ENCODE measurements at places on chromosomes 7 and 10.
A peak's percentile ranks its signal among the peaks of the same experiment; 100 is the strongest.

DNA sequence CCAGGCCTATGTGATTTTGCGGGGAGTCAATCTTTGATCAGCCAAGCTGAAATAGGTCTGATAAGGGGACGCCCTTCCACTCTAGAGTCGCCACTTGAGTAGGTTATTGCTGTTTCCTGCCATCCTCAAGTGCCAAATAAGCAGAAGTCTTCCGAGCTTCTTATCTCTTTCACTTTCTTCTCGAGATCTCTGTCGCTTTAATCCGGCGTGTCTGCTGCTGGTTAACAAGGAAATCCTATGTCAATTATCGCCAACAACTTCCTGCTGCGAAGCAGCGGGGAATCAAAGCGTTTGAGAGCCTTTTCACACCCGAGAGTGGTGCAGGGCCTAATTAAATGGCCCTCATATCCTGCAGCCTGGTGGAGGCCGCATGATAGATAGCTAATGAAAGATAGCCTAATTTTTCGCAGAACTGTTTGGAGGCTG lies 215.9 kb downstream of the RAB11FIP2 start:
- DNase-seq = no peak

GRCh38 chr7:151255390-151255789 lies 6.9 kb upstream of the SMARCD3 start:
- no peak for DNase-seq

- peak; percentile 39 for DNase-seq
These were observed 3.4 kb upstream of the MUC12 start for GRCh38 chr7:100965723-100966541.

DNA sequence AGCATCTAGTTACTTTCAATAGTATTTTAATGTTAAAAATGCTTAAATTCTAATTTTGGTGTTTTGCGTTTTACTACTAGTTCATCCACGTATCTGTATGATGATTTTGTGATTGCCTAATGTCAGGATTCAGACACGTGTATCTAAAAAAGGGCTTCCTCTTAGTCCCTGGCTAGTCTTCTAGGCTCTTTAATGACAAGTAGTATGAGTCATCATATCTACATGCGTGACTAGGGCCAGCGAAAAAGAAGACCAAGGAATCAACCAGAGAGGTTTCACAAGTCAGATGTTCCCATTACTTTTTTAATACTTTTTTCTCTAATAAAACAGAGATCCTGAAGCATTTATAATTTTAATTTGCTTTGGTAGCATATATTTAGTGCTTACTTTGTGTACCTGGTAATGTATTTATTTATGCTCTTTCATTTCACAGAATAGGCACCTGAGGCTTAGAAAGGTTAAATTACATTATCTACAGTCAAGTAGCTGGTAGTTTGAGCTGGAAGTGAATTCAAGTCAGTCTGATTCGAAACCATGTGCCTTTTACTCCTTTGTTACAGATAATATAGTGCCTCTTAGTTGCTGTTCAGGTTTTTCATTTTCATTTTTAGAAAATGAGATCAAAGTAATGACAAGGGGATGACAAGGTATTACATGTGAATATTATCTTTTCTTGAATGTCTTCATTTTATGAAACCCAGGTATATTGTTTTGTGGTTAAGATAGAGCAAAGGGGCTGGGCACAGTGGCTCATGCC lies 140.3 kb downstream of the FOXP2 start:
- peak; percentile 68 for DNase-seq

DNA sequence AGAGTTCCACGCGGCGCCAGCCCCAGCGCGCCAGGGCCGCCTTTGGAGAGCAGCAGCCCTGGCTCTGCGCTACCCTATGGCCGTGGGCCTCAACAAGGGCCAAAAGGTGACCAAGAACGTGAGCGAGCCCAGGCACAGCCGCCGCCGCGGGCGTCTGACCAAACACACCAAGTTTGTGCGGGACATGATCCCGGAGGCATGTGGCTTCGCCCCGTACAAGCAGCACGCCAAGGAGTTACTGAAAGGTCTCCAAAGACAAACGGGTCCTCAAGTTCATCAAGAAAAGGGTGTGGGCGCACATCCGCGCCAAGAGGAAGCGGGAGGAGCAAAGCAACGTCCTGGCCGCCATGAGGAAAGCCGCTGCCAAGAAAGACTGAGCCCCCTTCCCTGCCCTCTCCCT lies 144.1 kb downstream of the SRPK2 start:
- no peak for DNase-seq

DNA sequence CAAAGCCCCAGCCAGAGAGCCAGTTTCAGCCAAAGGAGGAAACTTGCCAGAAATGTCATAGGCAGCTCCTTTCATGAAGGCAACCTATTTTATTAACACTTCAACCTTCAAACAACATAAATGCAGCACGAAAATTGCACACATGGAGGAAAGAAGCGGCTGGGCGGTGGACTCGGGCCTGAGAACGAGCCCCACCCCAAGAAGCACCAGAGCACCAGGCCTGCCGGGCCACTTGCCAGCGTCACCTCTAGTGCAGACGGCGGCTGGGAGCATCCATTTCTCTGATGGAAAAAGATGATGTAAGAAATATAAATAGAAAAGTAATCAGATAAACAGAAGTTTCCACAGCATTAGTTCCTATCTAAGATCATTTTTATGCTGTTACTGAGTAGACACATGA lies 100.0 kb downstream of the TCERG1L start:
- no peak for DNase-seq

- peak; percentile 52 for DNase-seq
These were observed 20.9 kb upstream of the CYP26C1 start for GRCh38 chr10:93039721-93040120.

GRCh38 chr7:28989211-28989980 lies 31.3 kb upstream of the TRIL start:
- DNase-seq = no peak

DNA sequence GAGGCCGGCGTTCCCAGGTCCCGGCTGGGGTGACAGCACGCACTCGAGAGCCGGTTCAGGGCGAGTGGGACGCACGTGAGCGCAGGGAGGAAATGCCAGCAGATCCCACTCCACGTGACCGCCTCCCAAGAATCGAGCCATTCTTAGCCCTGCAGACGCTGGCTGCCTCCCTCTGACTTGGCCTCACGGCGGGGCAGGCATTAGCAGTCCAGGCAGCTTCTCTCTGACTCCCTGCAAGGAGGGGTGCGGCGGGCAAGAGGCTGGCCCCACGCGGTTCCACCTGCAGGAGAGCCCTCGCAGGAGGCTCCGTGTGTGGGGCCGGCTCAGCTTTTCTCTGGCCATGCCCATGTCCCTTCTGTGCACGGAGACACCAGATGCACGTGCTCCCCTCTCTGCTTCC lies 10.1 kb downstream of the GPR146 start:
- DNase-seq = no peak

DNA sequence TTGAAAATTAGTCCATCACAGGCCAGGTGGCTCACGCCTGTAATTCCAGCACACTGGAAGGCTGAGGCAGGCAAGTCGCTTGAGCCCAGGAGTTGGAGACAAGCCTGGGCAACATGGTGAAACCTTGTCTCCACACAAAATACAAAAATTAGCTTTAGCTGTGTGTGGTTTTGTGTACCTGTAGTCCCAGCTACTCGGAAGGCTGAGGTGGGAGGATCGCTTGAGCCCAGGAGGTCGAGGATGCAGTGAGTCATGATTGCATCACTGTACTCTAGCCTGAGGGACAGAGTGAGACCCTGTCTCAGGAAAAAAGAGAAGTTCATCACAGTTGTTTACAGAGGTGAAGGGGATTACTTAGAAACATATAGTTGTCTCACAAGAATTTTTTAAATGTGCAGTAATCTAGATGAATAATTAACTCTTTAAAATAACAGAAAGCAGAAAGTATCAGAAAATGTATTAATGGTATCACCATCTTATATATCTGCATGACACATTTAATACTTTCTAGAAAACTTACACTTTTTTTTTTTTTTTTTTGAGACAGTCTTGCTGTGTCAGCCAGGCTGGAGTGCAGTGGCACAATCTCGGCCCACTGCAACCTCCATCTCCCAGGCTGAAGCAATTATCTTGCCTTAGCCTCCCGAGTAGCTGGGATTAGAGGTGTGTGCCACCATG lies 8.9 kb downstream of the LCOR start:
- no peak for DNase-seq

DNA sequence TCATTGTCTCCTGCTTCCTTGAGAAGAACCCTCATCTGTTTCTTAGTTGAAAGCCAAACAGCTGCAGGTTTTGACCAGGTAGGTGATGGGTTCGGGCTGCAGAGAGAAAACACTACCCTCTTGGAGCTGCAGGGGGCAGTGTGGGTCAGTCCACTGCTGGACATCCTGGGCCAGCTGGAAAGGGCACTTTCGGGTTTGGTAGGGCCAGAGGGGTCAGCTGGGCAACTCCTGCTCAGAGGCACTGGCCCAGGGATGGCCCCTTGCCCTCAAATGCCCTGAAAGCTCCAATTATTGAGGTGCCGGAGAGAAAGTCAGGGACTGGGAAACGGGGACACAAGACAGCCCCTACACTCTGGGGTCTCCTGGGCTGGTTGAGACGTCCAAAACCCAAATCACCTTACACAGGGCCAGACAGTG lies 90.7 kb downstream of the MKI67 start:
- peak; percentile 9 for DNase-seq
